Uterus (tissue), 4 donors: ENCODE measurements at places on chromosomes 5 and 9. TPM values are rescaled to one million over a fixed set of nuclear protein-coding genes. Genes with fewer than 3 reads are reported as not detected.

- DNase-seq, result no peak
Observed at GRCh38 chr5:103909391-103909790, 346.8 kb upstream of the NUDT12 start.

GRK6 gene
- total RNA-seq, result 16.4 TPM

GRCh38 chr9:17116400-17116837, 18.4 kb upstream of the CNTLN start:
- no peak for DNase-seq

ADGRD2 gene
- total RNA-seq, result not detected

DNA sequence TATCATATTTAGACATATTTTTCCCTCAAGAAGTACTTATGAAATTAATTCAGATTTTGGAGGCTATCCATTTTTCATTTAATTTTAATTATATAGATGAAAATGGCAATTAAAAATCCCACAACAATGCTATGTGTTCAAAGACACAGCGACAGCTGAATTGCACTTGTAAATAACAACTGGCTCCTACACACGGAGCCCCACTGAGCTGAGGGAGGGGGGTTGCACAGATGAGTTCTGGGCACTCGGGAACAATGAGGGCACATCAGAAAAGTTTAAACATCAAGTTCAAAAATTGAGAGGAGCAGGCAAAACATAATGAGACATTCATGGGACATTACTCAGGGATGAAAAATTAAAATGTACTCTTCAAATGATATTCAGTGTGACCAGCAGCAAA, 104.9 kb downstream of the MARCHF3 start:
- no peak for DNase-seq
